ENCODE measurements at places on chromosomes 1 and 21.

DNA sequence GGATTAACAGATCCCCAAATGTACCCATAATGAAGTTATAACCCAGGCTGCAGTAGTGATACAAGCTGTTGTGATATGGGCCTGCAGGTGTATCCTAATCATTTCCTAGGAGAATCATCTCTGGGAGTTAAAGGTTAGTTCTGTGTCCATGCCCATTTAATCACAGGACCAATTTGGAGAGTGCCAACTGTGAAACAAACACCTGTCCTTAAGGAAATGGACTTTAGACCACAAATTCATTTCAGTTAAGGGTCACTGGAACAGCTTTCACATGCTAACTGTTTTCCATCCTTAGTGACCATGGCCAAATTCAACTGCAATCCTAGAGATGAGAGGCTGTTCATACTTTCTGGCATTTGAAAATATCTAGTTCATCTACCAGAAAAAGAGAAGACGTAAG, 160.9 kb downstream of the GPATCH2 start:
- no peak for DNase-seq

DNA sequence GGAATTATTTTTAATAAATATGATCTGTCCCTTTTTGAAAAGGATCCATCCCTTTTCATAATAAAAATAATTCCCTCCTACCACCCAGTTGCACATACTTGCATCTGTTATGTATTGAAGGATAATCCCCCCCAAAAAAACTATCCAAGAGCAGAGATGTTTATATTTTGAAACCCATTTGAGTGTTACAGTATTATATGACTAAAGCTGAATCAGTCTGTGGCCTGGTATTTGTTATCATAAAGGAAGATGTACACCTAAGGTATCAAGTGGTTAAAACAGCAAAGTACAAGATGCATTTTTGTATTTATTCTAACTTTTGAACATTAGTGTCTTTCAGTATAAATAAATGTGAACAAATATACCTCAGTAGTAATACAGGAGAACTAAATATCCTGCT, 12.7 kb upstream of the TGFB2 start:
- DNase-seq, result no peak

GRCh38 chr1:44288883-44289282, 66.2 kb downstream of the ERI3 start:
- no peak for DNase-seq

DNA sequence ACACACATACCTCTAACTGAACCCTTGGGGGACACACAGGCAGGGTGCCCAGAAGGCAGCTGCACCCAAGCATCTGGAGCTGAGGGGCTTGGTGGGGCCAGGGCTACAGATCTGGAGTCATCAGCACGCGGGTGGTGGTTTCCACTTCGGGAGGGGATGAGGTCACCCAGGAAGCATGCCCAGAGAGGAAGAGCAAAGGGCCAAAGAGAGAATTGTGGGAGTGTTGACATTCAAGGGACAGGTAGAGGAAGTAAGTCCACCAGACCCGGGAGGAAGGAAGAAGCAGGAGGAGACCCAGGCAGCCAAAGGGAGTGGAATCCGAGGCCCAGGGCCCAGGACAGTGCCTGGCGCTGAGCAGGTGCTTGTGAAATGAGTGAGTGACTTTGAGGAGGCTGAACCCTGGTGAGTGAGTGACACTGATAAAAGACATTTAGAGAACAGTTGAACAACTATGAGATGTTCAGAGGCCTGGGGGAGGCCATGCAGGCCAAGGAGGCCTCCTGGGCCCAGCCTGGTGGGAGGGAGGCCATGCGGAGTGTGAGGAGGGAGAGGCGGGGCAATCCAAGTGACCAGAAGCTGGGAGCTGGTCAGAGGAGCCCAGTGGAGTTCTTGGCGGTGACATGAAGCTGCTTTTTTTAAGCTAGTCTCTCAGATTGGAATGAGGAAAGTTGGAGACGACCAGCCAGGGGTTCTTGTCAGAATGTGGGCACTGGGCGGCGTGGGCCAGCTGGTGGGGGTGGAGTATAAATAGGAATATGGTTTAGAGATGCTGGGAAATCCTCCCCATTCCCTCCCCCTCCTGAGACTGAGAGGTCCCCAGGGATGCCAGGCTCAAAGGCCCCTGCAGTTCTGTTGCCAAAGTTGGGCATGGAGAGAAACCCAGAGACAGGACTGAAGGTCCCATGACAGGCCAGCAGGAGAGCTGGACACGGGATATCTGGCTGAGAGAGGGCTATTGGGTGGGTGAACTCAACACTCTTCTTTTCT, 7.9 kb downstream of the CDK18 start:
- DNase-seq, result no peak

DNA sequence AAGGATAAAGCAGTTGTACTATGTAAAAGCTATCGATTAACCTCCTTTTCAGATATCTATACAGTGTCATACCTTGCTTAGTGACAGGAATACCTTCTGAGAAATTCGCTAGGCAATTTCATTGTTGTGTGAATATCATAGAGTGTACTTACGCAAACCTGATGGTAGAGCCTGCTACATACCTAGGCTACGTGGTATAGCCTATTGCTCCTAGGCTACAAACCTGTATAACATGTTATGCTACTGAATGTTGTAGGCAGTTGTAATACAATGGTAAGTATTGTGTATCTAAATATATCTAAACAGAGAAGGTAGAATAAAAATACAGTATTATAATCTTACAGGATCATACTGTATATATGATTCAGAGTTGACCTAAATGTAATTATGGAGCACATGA, 26.5 kb downstream of the FLVCR1 start:
- no peak for DNase-seq

GRCh38 chr1:12194666-12195216, 27.9 kb downstream of the TNFRSF1B start:
- DNase-seq, result no peak

GRCh38 chr1:1240822-1241587, 5.5 kb downstream of the C1QTNF12 start:
- DNase-seq, result no peak

GRCh38 chr1:125065092-125065820, 3880.5 kb downstream of the SRGAP2C start:
- DNase-seq, result no peak

DNA sequence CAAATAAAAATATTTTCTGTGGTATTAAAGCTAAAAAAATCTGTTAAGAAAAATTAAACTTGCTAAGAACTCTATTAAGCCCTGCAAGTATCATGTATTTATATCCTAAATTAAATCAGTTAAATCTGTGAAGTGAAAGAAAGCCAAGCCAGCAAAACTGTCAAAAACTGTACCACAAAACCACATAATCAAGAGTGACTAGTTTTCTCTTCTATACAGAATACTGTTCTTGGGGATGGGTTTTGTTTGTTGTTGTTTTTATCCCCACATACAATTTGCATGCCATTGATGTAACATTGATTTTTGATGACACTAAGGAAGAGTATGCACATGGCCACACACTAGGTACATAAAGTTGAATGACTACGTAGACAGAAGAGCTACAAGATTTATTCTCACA, 20.4 kb downstream of the DPH5 start:
- no peak for DNase-seq

DNA sequence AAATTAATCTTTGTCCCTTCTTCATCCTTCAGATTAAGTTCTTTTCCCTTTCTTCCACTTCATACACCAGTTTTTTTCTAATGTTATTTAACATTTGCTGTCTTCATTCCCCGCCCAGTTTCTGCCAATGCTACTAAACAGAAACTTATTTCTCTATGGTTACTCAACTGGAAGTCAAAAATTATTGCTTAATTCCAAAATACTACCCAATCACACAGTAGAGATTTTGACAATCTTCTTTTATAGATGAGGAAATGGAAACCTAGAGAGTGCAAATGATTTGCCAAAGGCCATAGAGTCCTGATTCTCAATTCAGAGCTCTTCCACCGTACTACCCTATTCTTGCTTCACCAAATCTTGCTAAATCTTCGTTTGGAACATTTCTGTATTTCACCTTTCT, 58.1 kb upstream of the SH3GLB1 start:
- DNase-seq, result no peak

DNA sequence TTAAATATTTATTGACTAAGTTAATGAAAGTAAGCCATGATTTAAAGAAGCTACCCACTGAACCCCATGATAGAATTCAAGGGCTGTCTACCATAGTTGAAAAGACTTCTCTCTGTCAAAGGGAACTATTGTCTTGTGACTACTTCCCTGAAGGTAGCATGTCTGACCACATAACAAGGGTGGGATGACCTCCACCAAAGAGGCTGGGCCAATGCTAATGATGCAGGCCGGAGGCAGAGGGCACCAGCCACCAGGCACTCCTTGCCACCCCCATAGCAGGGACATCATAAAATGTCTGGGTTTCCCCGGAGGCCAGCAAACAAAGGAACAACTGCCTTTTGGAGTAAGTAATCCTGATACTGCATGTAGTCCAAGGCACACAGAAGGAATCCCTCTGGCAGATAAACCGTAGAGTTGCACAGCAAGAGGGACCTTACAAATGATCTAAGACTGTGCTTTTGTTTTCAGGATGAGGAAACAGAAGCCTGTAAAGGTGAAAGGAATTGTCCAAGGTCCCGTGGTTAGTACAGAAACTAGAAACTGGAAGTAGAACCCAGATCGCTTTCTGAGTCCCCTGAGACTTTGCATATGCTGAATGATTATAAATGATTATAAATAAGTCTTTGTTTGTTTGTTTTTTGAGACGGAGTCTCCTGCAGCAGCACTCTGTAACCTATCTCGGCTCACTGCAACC, 33.5 kb upstream of the ITPKB start:
- DNase-seq, result no peak

GRCh38 chr1:162571696-162572095, 10.2 kb downstream of the UAP1 start:
- DNase-seq, result no peak

GRCh38 chr1:160101037-160101716, 2.8 kb upstream of the IGSF8 start:
- DNase-seq, result peak; percentile 83

DNA sequence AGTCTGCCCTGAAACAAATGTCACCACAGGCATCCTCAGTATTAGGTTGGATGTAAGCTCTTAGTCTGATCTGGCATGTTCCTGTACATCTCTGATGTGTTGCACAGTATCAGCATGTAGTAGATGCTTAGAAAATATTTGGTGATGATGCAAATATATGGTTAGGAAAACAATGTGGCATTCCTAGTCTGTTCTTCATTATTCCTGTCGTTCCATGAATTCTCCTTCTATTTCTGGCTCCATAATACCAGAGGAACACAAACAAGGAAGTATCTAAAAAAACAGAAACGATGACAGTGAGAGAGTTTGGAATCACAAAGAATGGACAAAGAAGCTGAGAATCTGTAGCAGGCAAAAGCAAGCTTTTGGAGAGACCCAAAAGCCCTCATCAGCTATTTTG, 236.6 kb downstream of the HHAT start:
- DNase-seq, result no peak

GRCh38 chr1:168004531-168004930, 67.7 kb upstream of the MPC2 start:
- no peak for DNase-seq

DNA sequence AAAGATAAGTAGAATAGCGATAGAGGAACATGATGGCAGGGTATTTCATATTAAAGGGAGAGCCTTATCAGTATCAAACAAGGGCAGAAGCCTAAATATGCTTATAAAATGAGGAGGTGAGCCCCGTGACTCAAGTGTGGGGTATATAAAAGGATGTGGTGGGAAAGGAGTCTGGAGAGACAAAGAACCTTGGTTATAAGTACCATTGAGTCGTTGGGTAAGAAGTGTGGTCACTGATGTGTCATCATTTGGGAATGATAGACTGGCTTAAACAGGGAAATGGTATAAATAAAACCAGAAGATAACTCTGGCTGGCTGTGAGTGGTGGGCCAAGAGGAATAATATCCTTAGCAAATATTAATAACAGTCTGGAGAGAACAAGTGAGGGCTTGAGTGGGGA, 10.9 kb upstream of the CD5L start:
- DNase-seq, result no peak
